ENCODE measurements at places on chromosomes 12 and 14. TPM values are rescaled to one million over a fixed set of nuclear protein-coding genes. Genes with fewer than 3 reads are reported as not detected.

TTC9 gene
- 4.7 TPM for total RNA-seq

NT5DC3 gene
- total RNA-seq = 36.0 TPM

LUM gene
- 138 TPM for total RNA-seq

GALNT9 gene
- 1.7 TPM for total RNA-seq

KRT3 gene
- not detected for total RNA-seq

SOX5 gene
- 36.8 TPM for total RNA-seq

ZNF385A gene
- total RNA-seq = 7.4 TPM

BDKRB1 gene
- not detected for total RNA-seq

RILPL1 gene
- total RNA-seq = 29.0 TPM

RPGRIP1 gene
- not detected for total RNA-seq

DNA sequence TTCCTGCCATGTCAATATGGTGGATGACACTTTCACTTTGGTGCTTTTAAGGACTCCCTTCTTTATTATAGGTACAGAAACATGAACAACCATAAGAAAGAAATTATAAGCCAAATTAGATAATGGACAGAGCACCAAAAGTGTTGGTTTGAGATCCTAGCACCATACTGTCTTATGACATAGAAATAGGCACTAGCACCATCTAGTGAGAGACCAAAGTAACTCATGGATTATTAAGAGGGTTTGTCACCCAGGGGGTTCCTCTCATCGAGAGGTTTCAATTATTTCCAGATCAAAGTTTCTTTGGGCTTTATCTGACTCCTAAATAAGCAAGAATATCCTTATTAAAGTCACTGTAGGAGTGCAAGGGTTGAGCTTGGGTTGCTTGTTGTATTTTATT is 153.0 kb upstream of the DIO2 start:
- DNase-seq = no peak

GRCh38 chr12:12017135-12017581 is 53.6 kb upstream of the BCL2L14 start:
- no peak for DNase-seq

- DNase-seq = no peak
These were observed 68.3 kb downstream of the SCARB1 start for GRCh38 chr12:124795081-124795948.

DNA sequence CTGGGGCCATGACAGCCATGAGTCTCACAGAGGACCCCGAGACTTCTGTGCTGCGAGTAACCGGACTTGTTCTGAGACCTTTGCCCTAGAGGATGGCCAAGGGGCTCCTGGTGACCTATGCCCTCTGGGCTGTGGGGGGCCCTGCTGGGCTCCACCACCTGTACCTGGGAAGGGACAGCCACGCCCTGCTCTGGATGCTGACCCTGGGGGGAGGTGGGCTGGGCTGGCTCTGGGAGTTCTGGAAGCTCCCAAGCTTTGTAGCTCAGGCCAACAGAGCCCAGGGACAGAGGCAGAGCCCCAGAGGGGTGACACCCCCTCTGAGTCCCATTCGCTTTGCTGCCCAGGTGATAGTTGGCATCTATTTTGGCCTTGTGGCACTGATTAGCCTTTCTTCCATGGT is 2.1 kb downstream of the DNAJC22 start:
- DNase-seq = no peak

DNA sequence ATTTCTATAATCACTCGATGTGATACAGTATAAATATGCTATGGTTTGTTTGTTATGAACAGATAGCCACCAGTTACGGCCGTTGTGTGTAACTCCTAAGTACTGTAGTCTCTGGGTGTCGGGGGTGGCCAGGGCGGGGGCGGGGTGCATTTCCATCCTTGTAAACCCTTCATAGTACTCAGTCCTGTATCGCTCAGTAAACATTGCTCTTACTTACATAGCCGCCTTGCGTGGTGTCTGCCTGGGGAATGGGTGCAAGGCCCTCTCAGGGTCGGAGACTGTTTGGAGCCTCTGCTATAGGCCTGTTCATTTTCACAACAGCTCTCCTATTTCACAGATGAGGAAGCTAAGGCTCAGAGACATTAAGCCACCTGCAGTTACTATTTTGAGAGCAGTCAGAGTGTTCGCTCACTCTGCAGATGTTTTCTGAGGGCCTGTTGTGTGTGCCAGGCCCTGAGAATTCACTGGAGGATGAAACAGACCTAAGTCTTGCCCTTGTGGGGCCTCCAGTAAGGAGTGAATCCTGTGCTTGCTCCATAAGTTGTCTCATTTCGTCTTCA is 42.5 kb downstream of the JDP2 start:
- DNase-seq = no peak

DNA sequence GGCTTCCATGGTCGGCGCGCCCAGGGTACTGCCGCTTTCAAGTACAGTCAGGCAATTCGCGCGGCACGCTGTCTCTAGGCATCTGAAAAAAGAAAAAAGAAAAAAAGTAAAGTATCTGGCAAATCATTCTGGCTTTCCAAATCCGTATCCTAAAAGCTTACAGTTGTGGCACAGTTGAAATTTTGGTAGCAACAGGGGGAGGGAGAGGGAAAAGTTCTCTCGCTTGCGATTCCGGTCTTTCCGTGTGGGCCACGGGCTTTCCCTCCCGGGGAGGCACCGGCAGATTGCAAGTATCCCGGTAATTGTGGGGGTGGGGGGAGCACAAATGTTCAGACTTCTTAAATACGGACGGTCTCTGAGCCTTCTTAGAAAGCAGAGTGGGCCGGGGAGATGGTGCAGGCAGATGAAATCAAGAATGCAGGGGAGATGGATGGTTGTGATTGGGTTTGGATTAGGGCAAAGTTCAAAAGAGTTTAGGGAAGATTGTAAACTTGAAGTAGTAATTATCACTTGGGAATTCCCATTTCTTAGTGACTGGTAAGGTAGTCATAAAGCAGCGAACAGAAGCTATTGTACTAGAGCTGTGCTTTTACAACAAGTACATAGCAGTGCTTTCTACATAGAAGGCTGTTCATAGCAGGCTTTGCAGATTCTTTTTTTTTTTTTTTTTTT is 1.2 kb downstream of the SOCS2 start:
- DNase-seq = no peak

- no peak for DNase-seq
These were observed 66.4 kb upstream of the ARHGAP5 start for GRCh38 chr14:32010604-32011125.

- no peak for DNase-seq
These were observed 34.6 kb downstream of the RERG start for GRCh38 chr12:15186597-15186996.

GRCh38 chr12:2384533-2385351 is 332.0 kb downstream of the CACNA1C start:
- no peak for DNase-seq

GRCh38 chr12:31626270-31626995 is 33.1 kb upstream of the ETFBKMT start:
- no peak for DNase-seq

DNA sequence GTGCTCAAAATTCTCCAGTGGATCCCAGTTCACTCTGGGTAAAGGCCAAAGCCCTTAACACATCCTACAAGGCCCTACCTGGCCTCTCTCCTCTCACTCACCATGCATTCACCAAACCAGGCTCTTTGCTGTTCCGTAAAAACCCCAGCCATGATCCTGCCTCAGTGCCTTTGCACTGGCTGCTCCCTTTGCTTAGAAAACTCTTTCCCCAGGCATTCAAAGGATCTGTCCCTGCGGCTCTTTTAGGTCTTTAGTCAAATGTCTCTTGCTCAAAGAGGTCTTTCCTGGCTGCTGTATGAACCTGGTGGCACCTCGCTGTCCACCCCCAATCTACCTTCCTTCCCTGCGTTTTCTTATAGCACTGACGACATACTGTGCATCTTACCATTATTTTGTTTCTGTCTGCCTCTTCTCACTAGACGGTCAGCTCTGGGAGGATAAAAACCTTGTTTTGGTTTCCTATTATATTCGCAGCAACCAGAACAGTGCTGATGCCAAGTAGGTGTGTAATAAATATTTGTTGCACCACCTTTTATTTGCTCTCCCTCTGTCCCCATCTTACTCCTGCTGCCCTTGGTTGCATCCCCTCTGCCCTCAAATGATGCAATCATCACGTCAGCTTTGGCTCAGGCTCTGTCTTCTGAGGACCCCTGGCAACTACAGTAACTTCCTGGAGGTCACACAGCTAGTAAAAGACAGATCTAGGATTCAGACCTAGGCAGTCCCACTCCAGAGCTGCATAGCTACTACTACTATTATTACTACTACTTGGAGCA is 23.8 kb upstream of the DICER1 start:
- DNase-seq = no peak

DNA sequence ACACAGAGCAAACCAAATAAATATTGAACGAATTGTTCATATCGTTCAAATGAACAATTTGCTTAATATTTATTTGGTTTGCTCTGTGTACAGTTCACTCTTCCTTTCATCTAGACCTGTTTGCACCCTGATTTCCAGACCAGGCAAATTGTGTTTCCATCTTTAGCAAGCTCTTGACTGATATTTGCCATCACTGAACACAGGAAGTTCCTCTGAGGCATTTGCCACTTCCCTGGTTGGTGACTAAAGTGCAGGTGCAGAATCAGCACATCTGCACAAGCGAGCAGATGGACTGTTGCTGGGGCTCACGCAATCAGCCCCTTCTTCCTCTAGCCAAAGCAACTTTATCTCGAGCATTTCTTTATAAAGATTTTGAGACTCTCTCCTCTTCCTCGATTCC is 112.9 kb downstream of the DAAM1 start:
- no peak for DNase-seq

- no peak for DNase-seq
These were observed 92.5 kb downstream of the DPF3 start for GRCh38 chr14:72801381-72801812.

DNA sequence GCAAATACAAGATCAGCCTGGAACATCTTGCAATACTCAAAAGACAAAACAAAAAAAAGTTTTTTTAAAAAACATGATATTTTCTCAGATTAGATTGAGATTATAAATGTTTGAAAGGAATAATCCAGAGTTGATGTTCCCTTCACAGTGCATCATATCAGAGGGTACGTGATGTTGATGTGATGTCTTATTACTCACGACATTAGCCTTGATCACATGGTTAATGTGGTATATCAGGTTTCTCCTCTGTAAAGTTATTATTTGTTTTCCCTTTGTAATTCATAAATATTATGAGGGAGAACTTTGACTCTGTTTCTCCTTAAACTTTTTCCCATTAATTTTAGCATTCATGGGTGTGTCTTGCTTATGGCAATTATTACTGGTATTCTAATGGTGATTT is 26.6 kb downstream of the LIMA1 start:
- no peak for DNase-seq

- DNase-seq = no peak
These were observed 87.7 kb downstream of the ADGRD1 start for GRCh38 chr12:131041216-131041967.

- DNase-seq = no peak
These were observed 190.4 kb downstream of the PPM1H start for GRCh38 chr12:62744551-62744950.

DNA sequence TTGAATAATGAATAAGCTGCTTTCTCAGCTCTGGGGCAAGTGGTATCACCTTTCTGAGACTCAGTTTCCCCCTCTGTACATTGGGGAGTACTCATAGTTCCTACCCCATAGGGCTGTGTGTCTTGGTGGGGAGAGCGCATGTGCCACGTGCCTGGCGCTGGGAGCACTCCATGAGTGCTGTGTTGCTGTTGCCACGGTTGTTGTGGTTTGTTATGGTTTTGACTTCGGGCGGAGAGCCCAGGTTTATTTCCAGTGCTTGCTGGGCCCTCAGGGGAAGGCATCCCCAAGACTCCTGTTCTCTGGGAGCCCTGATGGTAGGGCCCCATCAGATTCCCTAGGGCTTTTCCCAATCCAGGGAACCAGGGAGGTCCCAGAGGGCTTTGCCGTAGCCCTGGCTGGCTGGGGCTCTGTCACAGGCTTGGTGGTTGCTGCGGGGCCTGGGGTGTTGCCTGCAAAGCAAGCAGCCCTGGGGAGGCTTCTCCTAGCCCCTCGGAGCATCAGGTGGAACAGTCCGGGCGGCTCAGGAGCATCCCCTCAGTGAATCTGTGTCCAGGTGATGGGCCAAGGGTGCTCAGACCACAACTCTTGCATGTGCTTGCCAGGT is 18.6 kb downstream of the SH2B3 start:
- DNase-seq = no peak

GRCh38 chr14:105201156-105201924 is 20.2 kb upstream of the NUDT14 start:
- no peak for DNase-seq

DNA sequence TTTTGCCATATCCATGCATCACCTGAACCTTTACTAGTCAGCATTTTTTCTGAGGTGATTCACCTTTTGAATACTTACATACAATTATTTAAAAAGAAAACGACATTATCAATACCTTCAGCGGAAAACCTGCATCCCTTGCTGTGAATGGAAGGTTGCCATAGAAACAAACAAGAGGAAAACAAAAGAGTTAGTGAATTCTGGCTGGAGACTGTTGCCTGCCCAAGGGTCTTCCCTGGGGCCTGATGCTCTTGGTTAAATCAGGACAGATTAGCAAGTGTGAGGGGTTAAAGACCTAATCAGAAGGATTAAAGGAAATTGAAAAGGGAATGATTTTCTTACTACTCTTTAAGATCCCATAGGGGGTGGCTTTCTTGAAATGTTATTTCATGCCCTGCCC is 96.0 kb upstream of the WSCD2 start:
- DNase-seq = no peak

- no peak for DNase-seq
These were observed 88.8 kb downstream of the FUT8 start for GRCh38 chr14:65501328-65501727.

- DNase-seq = no peak
These were observed 182.9 kb downstream of the EXOC5 start for GRCh38 chr14:57085801-57086200.

DNA sequence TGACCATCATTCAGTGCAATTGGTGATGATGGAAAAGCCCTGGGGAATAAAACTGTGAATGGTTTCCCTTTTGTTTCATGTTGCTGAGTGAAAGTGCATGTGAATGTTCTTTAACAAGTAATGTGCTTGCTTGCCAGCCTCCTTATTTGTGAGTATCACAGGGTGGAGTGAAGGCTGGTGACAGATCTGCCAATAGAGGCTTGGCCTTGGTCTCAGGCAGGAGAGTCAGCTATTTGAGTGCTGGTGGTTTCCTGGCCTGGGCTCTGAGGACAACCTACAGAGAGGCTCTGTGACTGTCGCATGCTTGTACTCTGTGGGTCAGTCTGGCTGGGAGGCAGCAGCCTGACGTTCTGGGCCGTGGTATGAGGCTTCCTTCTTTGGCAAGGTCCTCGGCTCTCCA is 20.7 kb downstream of the KRT85 start:
- no peak for DNase-seq

DNA sequence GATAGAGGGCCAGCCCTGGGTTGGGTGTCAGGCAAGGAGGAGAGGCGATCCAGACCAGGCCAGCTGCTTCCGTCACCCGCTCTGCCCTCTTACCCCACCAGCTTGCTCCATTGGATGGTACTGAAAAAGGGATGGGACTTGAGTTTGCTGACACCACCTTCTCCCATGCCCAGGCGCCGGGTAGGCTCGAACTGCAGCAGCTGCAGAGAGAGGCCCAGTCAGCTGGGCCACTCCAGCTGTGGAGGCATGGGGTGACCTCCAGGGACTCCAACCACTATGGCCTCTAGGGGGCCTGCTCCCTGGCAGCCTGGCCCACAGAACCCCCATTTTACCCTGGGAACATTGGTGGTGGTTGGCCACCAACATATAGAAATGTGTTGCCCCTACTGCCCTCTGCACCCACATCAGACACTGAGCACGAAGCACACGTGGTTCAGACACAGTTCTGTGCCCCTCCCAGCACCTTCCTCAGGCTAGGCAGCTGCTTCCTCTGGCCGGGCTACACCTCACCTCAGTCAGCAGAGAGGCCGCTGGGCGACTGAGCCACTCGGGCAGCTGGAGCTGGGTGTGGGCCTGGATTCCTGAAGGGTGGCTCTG is 16.0 kb downstream of the RPS6KL1 start:
- DNase-seq = no peak
